ENCODE measurements at places on chromosomes 4 and X.

DNA sequence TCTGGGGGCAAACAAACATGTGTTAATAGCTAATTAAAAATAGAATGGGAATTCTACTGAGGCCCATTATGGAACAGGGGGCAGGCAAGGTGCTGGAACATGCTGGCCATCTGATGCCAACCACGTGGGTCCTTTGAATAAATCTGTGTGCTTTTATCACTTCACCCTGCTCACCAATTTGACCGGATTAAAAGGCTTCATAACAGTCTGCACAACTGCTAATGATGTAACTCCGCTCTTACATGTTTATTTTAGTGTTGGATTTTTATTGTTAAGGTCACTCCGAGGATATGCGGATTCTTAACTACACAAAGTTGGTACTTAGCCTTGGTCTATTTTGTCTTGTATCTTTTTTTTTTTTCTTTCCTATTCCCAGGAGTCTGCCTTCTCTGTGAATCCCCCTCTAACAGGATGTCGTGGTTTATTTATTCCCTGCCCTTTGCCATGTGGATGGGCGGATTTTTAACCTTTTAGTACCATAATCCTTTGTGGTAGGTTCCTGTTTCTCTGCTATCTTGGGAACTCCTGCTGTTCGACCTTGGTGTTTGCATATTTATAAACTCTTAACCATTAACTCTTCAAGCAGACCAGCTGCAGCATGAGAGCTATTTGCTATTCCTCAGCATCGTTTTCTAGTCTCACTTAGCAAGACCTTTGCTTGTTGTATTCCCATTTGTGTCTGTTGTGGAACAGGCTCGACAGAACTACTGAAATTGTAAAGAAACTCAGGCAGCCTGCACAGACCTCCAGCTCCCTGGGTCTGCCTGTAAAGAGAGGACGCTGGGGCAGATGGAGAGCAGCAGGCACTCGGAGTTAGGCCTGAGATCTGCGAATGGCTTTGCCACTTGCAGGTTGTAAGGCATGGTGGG lies 38.0 kb downstream of the TRIM2 start:
- DNase-seq = no peak

- DNase-seq = no peak
Measured at GRCh38 chr4:52991472-52991871, 129.4 kb downstream of the RASL11B start.

GRCh38 chrX:55167124-55167803 lies 52.9 kb upstream of the PAGE5 start:
- DNase-seq = no peak

- no peak for DNase-seq
Measured at GRCh38 chr4:76799140-76799539, 98.8 kb downstream of the SOWAHB start.

DNA sequence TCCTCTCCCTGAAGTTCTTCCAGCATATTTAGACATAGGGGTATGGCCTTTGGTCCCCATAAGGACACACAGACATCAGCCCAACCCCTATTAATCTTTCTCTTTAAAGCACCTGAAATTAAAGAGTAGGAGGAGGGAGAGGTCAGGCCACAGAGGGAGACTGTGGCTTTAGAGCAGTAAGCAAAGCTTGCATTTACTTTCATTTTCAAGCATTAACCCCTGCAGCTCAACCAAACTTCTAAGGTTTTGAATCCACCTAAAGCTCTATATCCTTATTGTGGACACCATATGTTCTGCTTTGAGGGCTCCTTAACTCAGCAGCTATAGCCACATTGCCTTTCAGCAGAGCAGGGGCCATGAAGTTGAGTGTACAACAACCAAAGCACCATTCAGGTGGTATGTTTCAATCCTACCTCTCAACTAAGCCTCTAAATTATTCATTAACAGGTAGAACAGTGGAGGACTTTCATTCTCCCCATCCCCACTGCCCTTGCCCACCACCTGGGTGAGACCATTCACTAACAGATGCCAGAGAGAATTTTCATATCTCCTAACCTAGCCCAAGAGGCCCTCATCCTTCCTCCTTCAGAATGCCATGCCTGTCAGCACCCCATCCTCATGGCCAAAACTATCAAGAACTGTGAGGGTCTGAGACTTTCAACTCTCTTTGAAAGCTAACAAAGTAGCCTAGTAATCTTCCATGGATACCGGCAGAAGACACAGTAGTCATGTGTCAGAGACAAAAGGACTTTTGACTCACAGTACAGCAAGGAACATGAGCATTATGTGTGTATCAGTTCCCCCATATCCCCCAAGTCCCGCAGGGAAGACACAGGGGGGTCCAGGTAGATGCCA lies 20.8 kb downstream of the LIN54 start:
- no peak for DNase-seq

- DNase-seq = no peak
Measured at GRCh38 chr4:168859100-168859499, 151.0 kb downstream of the CBR4 start.

GRCh38 chrX:133171962-133172708 lies 46.0 kb downstream of the TFDP3 start:
- DNase-seq = no peak

DNA sequence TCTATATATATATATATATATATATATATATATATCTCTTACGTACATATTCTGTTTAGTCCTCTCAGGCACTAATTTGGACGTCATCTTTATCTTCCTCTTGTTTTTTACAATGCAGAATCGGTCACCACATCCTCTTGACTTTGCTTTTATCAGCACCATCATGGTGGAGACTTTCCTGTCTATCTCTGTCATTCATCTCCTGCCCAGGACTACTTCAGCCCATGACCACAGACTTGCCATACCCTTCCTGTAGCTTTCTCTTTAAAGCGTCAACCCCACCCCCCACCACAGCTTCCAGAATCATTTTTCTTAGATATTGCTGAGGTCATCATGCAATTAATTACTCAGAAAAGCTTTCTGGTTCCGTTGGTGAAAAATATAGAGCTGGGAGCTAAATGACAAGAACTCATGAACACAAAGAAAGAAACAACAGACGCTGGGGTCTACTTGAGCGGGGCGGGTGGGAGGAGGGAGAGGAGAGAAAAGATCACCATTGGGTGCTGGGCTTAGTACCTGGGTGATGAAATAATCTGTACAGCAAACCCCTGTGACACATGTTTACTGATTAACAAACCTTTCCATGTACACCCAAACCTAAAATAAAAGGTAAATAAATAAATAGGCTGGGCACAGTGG lies 30.5 kb upstream of the PRKX start:
- DNase-seq = no peak

DNA sequence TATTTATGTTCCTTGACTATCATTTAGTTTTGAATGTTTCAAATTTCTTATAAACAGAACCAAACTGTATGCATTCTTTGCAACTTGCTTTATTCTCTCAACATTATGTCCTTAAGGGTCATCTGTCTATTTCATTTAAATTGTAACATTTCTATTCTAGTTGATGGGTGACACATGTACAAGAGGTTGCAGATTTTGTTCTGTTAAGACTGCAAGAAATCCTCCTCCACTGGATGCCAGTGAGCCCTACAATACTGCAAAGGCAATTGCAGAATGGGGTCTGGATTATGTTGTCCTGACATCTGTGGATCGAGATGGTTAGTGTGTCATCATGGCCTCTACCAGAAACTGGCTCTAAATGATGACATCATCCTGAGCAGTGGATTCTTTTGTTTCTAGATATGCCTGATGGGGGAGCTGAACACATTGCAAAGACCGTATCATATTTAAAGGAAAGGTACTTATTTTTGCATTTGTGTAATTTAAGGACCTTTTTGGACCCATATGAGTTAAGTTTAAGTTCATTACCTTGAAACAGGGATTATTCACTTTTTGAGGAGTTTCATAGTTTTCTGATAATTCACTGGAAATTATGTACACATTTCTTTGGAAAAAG lies 6.1 kb downstream of the LIAS start:
- no peak for DNase-seq

GRCh38 chrX:78687586-78687985 lies 28.5 kb upstream of the RTL3 start:
- DNase-seq = no peak

DNA sequence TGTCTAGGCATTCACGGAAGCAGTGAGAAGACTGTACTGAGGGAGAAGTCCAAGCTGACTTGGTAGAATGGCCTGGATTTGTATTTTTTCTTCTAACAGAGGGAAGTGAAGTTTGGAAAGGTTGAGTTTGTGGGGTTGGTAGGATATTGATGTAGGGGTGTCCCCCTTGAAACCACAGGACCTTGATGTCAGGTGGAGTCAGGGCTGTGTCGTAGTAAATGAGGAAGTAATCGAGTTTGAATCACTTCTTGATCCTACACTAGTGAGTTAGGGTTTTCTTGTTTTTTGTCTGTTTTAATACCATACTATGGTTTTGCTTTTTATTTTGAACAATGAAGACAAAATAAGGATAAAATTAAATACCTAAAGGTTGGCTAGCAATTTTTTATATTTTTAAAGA lies 30.1 kb upstream of the ANAPC4 start:
- no peak for DNase-seq

- DNase-seq = no peak
Measured at GRCh38 chrX:77966361-77966760, 3.1 kb downstream of the PGAM4 start.

DNA sequence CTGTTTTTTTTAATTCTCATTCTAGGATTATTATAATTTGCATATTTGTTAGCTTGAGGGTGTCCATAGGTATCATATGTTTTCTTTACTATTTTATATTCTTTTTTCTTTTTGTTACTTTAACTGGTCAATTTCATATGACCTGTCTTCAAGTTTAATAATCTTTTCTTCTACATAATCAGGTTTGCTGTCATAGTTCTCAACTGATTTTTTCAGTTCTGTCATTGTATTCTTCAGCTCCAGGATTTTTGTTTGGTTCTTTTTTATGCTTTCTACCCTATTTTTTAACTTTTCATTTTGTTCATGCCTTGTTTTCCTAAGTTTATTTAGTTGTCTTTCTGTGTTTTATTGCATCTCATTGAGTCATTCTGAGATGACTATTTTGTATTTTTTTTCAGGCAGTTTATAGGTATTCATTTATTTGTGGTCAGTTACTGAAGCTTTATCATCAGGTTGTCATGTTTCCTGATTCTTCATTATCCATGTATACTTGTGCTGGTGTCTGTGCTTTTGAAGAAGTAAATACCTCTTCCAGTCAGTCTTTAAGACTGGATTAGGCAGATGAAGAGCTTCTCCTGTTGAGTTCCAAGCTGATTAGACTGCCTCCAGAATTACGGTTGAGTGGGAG lies 220.3 kb upstream of the VEGFC start:
- no peak for DNase-seq

DNA sequence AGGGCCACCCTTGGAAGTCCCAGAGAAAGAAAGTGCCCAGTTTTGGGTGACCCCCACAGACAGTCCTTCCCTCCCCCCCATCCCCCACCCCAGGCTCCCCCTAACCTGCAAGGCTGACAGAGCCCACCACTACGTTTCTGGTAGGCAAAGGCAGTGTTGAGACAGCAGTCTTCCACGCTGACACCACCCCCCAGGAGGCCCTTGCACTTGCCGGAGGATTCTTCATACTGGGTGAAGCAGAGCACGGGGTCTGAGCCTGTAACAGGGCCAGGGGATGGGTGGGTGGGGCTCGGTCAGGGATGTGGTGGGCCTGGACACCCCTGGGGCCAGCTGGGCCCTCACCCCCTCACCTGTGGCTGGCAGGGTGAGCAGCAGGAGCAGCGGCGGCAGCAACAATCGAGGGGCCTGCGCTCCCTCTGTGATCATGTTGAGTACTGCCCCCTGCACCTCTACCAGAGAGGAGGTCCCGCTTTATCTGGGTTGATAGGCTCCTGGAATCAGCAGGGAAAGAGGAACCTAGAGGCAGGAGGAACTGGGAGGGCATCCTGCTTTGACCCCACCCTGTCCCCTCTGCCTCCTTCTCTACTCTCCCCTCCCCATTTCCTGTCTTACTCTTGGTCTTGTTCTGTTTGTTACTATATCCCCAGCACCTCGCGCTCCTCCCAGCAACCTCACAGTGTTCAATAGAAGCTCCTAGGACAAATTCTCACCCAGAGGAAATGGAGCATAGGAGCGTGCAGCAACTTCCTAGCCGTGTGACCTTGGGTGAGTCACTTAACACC lies at the start of gene CFP:
Gene CFP, minus strand, starts transcription at position 512 of the 782 bp plus-strand sequence. Its CDS starts 86 bp downstream, at position 426.
- DNase-seq = no peak

- no peak for DNase-seq
Measured at GRCh38 chrX:151741606-151742005, 7.1 kb downstream of the CNGA2 start.

DNA sequence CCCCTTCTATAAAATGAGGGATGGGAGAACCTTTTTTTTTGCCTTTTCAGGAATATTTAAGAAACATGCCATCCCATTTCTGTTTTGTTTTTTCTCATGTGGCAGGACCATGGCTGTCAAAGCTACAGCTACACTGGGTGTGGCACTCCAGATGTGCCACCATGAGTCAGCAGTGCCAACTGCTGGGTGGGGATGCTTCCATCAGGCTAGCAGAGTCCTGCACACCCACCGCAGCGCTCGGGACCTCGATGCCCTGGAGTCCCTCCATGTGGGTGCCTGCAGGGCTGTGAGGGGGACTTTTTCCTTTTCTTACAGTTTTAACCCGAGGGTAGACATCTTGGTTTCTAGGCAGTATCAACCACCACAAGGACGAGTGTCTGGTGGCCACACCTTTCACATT lies 352.6 kb downstream of the NR3C2 start:
- no peak for DNase-seq

DNA sequence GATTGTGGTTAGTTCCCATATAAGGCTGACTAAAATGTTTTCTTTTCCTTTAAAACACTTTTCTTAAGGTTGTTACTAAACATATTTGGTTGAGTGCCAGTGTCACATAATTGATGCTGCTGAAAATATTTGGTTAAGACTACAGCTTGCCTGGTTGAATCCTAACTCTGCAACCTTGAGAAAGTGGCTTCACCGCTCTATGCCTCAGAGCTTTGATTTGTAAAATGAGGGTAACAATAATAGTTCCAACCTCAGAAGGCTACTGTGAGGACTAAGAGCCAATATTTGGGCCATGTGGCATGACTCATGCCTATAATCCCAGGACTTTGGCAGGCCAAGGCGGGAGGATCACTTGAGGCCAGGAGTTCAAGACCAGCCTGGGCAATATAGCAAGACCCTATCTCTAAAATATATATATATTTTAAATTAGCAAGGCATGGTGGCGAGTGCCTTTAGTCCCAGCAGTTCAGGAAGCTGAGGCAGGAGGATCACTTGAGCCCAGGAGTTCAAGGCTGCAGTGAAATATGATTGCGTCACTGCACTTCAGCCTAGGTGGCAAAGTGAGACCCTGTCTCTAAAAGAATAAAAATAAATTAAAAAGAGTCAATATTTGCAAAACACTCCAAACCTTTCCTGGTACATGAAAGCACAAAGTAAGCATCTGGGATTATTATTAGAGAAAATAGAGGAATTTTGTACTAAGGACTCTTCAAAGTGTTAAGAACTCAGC lies 7.1 kb upstream of the NEIL3 start:
- DNase-seq = no peak
